Activated CD8-positive, alpha-beta T cell treated with anti-CD3 and anti-CD28 coated beads for 36 hours (primary cell): ENCODE measurements at places on chromosomes 7 and 10. TPM values are rescaled to one million over a fixed set of nuclear protein-coding genes. Genes with fewer than 3 reads are reported as not detected.

The HOXA13 gene
- total RNA-seq: not detected

DNA sequence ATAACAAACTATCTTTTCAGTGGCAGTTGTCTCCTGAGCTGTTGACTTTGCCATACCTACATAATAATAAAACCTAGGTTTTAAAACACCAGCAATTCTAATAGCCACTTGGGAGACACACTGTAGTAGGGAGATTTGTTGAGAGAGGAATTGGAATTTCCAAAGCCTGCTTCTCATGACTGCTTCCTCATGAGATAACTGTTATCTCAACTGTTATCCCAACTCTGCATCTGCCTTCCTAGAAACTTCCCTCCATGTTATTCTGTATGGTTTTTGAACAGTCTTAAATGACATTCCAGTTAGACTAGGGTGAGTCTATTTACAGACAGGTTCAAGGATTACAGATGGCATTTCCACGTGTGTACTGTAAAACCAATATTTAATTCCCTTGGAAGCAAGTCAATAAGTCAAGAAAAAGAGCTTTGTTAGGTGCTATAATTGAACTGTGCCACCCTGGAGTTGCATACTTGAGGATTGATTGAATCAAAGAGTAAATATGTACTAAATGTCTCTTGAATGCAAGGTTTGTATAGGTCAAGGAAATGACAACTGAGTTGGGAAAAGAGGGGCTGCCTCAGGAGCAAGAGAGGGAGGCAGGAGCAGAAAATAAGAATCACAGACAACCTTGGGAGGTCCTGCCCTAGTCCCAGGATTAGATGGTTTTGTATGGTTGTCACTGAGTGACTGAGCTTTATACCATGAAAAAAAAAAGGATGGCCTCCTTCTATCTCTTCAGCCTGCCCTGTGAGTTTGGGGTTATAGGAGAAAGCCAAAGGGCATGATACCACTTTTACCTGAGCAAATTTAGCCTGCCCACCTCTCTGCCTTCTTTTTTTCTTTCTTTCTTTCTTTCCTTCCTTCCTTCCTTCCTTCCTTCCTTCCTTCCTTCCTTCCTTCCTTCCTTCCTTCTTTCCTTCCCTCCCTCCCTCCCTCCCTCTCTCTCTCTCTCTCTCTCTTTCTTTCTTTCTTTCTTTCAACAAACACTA is 9.9 kb upstream of the TM9SF3 start:
- no peak for DNase-seq

The SPACDR gene
- total RNA-seq: 3.7 TPM

- no peak for DNase-seq
These were observed 27.3 kb downstream of the CFAP69 start for GRCh38 chr7:90272242-90272641.
